Stimulated activated CD4-positive, alpha-beta T cell treated with anti-CD3 and anti-CD28 coated beads, Interleukin-1b, Interleukin-23, amount 100 ng/mL, for 1 hour (primary cell): ENCODE measurements at places on chromosomes 3 and 15.

DNA sequence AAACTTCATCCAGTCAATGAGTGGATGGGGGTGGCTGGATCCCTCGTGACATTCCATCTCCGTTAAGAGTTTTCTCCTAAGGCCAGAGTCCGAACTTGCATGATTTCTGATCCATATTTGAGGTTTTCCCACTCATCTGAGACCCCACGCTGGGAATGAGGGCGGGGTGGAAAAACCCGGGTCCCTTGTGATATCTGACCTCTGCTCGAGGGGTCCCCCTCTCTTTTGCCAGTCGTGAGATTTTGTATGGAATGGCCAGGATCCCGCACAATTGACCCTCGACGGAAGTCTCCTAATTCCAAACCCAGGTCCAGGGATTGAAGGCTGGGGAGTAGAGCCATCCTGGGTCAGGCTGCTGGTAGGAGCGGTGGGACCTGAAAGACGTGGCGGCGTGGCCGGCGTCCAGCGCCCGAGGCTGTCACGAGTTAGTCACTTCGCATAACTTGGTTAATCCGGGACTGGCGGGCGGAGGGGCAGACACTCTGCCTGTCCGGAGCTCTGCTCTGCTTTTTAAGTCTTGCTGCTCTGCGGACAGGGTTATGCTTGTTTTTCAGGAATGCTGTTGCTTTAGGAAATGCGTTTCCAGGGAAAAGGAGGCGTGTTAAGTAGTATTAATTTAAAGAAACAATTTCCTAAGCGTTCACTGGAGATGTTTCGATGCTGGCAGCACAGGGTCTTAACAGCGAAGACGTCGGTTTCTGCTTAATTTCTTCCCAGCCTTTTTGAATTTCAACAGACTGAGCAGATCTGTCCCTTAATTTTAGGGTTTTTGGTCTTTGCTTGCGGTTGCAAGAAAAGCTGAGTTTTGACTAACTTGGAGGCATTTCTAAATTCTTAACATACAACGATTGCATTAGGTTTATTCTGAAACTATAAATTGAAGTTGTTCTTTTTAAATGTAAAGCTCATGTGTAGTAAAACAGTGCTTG is 69.7 kb upstream of the LRRFIP2 start:
- no peak for DNase-seq

GRCh38 chr3:12995389-12996180 is 77.6 kb downstream of the IQSEC1 start:
- no peak for DNase-seq

- DNase-seq, result no peak
Measured at GRCh38 chr15:29677871-29678461, 144.3 kb downstream of the TJP1 start.

DNA sequence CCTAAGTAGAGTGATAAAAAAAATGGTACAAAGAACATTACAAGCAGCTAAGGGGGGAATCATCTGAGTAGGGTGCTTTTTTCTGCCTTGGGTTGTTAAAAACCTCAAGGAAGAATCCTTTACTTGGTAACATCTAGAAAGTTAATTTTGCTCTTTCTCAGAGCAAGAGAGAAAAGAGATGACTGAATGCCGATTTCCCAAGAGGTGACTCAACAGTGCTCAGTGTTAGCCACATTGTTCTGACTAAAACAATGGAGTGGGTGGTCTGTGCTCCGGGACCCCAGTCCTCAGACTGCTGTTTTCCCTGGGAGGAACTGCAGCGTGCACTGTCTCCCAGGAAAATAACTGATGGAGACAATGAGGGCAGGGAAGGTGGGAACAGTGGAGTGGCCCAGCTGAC is 41.1 kb upstream of the RASGRP1 start:
- no peak for DNase-seq

GRCh38 chr3:48894516-48894915 is 4.2 kb downstream of the SLC25A20 start:
- DNase-seq, result no peak

GRCh38 chr15:79957741-79958140 is 13.3 kb downstream of the BCL2A1 start:
- no peak for DNase-seq
